ENCODE measurements at places on chromosomes 16 and 17. TPM values are rescaled to one million over a fixed set of nuclear protein-coding genes. Genes with fewer than 3 reads are reported as not detected.

- no peak for DNase-seq
Observed at GRCh38 chr17:20157001-20157310, 147.8 kb downstream of the SPECC1 start.

- DNase-seq, result no peak
Observed at GRCh38 chr16:88499836-88500251, 46.8 kb downstream of the ZFPM1 start.

GRCh38 chr16:74169687-74170376 is 126.8 kb upstream of the PSMD7 start:
- no peak for DNase-seq

DNA sequence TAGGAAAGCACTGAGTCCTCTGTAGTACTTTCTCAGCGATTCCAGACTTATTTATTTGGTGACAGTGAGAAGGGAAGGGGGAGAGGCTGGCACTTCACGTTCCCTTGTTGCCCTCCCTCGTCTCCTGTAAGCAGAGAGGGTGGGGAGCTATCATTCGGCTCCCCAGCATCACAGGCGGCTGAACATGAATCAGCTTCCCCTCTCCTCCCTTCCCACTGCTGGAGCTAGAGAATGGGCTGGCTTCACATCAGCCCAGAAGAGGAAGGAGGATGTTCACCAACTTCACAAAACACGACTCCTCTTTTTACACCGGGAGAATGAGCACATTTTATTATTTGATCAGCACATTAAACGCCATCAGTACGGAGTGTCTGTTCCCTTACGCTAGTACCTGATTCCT is 6.7 kb upstream of the CMIP start:
- DNase-seq, result no peak

DNA sequence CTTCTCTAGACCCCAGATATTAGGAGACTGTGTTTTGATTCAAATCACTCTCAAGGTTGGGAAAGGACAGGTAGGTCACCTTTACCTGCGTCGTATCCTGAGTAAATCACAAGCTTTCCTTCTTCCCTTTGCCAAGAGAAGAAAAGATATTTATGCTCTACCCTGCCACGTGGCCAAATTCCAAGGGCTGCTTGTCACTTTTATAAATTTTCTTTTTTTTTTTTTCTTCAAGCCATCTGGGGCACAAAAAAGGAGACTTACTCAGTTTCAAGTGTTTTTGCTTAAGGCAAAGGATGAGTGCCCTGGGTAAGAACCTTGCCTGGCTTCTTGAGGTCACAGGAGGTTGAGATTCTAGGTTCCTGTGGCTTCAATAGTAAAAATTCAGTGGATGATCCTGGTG is 285.1 kb downstream of the TMEM114 start:
- no peak for DNase-seq

GRCh38 chr16:56824804-56825203 is 40.2 kb upstream of the SLC12A3 start:
- no peak for DNase-seq

DNA sequence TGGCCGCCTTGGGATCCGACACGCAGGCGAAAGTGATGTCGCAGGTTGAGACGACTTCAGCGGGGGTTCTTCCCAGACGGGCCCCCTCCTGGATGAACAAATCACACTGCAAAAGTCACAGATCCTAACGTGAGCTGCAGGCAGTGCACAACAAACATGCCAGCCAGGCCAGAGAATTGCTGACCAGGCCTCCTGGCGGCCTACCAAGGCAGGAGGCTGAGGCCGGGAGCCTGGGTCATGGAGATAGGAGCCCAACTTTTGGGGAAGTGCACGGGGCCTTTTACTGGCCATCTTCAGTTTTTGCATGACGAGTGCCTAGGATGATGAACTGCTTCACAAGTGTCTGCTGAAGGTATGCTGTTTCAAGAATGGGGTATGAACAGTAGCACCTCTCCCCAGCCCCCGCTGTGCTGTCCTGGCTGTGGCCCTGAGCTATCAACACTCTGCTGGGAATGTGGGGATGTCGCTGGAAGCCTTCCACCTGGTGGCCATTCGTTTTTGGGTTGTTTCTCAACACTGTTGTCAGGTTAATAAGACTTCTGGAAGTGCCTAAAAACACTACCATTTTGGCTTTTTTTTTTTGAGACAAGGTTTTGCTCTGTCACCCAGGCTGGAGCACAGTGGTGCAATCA is 12.2 kb upstream of the ROGDI start:
- DNase-seq, result no peak

- no peak for DNase-seq
Observed at GRCh38 chr17:21678393-21679081, 13.8 kb upstream of the KCNJ18 start.

NCOR1 gene
- total RNA-seq, result 131 TPM

NTN3 gene
- total RNA-seq, result 0.10 TPM

C17orf67 gene
- total RNA-seq, result 3.1 TPM

MT1F gene
- 4.3 TPM for total RNA-seq

GPRC5C gene
- total RNA-seq, result not detected

RPL26 gene
- total RNA-seq, result 2,163 TPM

CA7 gene
- 0.39 TPM for total RNA-seq

ASGR1 gene
- total RNA-seq, result 1.1 TPM

KCNG4 gene
- not detected for total RNA-seq

WFDC1 gene
- not detected for total RNA-seq

ANKRD40CL gene
- not detected for total RNA-seq
